ENCODE measurements at places on chromosomes 2 and 18.

- DNase-seq: no peak
These were observed 117.6 kb upstream of the ANKRD30BL start for GRCh38 chr2:132279344-132279743.

GRCh38 chr18:68803356-68803755, 5.5 kb downstream of the CCDC102B start:
- no peak for DNase-seq

GRCh38 chr2:148058641-148059040, 37.8 kb downstream of the MBD5 start:
- DNase-seq: no peak

DNA sequence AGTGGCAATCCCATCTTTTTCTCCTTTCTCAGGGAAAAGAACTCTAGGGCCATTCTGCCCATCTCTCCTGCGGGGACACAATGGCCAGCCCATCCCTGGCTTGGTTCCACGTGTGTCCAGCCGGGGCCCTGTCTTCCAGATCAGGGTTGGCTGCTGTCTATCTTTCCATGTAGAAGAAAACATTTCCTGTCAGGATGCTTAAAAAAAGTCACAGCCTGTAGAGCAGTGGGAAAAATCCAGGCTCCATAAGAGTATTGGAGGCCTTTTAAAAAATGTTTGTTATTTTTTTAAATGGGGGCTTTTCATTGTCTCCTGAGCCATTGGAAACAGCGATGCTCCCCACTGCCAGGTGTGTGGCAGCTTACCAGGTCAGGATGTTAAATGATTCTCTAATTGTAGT, 105.6 kb downstream of the TGFA start:
- no peak for DNase-seq

Data from stimulated activated CD8-positive, alpha-beta memory T cell treated with anti-CD3 and anti-CD28 coated beads, Interleukin-7, amount 100 ng/mL, for 24 hours (primary cell).